Right renal cortex interstitium (tissue), 3 donors: ENCODE measurements at places on chromosomes 7 and 10. TPM values are rescaled to one million over a fixed set of nuclear protein-coding genes. Genes with fewer than 3 reads are reported as not detected.

DNA sequence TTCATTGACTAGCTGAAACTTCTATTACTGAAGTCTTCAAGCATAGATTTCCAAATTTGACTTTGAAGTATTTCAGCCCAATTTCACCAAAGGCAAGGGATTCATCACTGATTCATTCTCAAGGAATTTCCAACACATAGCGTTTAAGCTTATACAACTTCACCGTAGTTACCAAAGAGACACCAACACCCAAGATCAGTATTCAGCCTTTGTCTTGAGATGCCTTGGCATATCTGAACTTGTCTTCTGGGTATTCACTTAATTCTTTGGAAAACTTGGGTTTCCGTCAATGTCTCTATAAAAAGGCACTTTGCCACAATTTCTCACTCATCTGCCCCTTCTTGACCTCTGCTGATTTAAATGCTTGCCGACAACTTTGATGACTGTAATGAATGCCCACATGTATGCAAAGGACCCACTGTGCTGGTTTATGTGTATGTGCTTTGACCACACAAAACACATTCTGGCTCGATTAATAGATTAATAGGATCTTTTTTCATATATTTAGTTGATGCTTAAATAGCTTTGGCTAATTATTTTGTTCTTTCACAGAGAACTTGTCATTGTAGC is 49.6 kb downstream of the TES start:
- DNase-seq = no peak

DNA sequence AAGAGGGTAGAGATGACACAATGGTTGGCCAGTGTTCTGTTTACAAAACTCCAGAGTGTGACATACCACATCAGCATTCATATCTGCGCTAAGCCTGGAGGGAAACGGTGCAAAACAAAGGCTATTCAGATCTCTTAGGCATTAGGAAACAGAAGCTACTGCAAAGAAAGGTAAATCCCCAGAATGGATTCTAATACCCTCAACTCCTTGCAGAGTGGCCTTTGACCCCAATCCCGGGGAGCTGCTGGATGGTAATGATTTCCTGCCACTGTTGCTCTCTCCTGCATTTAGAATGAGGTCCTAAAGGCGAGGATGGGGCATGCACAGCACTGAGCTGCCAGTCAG is 65.2 kb downstream of the AOAH start:
- no peak for DNase-seq

FZD1 gene
- 56.4 TPM for polyA plus RNA-seq

MALRD1 gene
- 1.5 TPM for polyA plus RNA-seq

GRCh38 chr10:127067542-127068194 is 128.7 kb downstream of the INSYN2A start:
- DNase-seq = no peak

GRCh38 chr10:6399231-6399741 is 180.8 kb downstream of the PRKCQ start:
- no peak for DNase-seq

PRKG1 gene
- polyA plus RNA-seq = 15.4 TPM

GRCh38 chr7:16934722-16935340 is 53.0 kb upstream of the AGR3 start:
- no peak for DNase-seq

GRCh38 chr10:17101257-17101909 is 28.2 kb downstream of the CUBN start:
- no peak for DNase-seq
